Dorsolateral prefrontal cortex (tissue), 122 donors: ENCODE measurements at places on chromosomes 3 and 15. TPM values are rescaled to one million over a fixed set of nuclear protein-coding genes. Genes with fewer than 3 reads are reported as not detected.

Gene AHSG
- total RNA-seq: 0.84 TPM

GRCh38 chr3:118909763-118910162 is 124.9 kb downstream of the IGSF11 start:
- no peak for DNase-seq

- no peak for DNase-seq
These were observed 22.8 kb downstream of the HCLS1 start for GRCh38 chr3:121637922-121638321.

DNA sequence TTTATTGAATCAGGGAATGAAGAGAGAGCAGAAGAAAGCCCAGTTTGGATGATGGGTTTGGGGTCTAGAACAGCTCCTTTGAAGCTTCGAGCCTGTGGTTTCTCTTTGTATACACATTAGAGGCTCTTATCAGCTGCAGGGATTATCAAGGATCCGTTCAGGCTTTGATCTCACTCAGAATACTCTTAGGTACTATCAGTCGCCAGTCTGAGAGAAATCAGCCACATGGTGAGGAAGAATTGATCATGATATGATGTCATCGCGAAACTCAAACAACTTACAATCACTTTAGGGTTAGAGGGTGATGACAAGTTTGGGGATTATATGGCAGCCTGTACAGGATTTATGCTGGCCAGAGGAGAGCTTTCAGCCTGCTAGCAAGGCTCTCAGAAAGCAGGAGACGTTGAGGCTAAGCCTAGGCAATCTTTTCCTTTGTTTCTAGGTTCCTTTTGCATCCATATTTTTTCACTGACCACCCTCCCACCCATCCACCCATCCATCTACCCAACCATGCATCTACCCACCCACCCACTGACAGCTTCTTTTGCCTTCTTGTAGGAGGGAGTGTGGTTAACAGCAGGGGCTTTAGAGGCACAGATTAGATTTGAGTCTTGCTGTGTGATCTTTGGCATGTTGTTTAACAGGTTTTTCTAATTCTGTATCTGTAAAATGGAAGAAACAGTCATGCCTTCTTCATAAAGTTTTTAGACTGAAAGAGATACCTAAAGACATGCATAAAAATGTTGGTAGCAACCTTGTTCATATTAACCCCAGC is 330.4 kb upstream of the LRRFIP2 start:
- no peak for DNase-seq
